ENCODE measurements at places on chromosomes 3 and 15. TPM values are rescaled to one million over a fixed set of nuclear protein-coding genes. Genes with fewer than 3 reads are reported as not detected.

GRCh38 chr3:24220859-24221657, 273.6 kb downstream of the THRB start:
- no peaks in the 10 kb centered on the region for H3K36me3 ChIP-seq
- no peaks in the 10 kb centered on the region for H3K27me3 ChIP-seq
- H3K4me1 ChIP-seq, result peaks cover 5% of the 10 kb centered on the region

Gene KATNBL1
- total RNA-seq, result 57.9 TPM

GRCh38 chr15:100245855-100246254, 95.9 kb downstream of the ADAMTS17 start:
- H3K36me3 ChIP-seq, result no peaks in the 10 kb centered on the region
- H3K4me1 ChIP-seq, result no peaks in the 10 kb centered on the region
- H3K27me3 ChIP-seq, result no peaks in the 10 kb centered on the region
- H3K4me3 ChIP-seq, result no peak overlapping the region
- no peak for DNase-seq
- no peak overlapping the region for H3K27ac ChIP-seq

- no peaks in the 10 kb centered on the region for H3K36me3 ChIP-seq
- H3K4me1 ChIP-seq, result peaks cover 9% of the 10 kb centered on the region
- DNase-seq, result peak; percentile 87
- no peaks in the 10 kb centered on the region for H3K27me3 ChIP-seq
These were observed 25.0 kb upstream of the ATP1B3 start for GRCh38 chr3:141851411-141851810.

DNA sequence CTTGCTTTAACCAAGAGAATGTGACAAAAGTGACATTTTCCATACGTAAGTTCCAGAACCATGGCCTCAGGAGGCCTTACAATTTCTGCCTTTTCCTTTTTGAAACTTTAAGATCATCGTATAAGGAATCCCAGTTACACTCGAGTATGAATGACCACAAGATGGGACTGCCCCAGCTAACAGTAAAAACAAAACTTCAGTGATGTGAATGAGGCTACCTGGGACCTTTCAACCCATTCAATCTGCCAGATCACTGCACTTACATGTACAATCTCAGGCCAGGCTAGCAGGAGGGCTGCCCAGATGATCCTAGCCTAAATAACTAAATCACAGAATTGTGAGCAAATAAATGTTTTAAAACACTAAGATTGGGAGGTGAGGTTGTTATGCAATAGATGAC, 328.8 kb downstream of the CNTN6 start:
- no peak for DNase-seq
- no peaks in the 10 kb centered on the region for H3K36me3 ChIP-seq
- no peak overlapping the region for H3K27ac ChIP-seq
- H3K4me1 ChIP-seq, result no peaks in the 10 kb centered on the region
- H3K27me3 ChIP-seq, result no peaks in the 10 kb centered on the region
